HS-27A (cell line): ENCODE measurements at places on chromosomes 2 and 18.

- DNase-seq, result no peak
Measured at GRCh38 chr2:202530038-202530437, 104.7 kb upstream of the FAM117B start.

- no peak for DNase-seq
Measured at GRCh38 chr2:206642075-206643025, at the start of gene FAM237A. Gene FAM237A, plus strand, starts transcription at chr2:206642487. Its CDS starts 1,750 bp downstream, at chr2:206644237.

DNA sequence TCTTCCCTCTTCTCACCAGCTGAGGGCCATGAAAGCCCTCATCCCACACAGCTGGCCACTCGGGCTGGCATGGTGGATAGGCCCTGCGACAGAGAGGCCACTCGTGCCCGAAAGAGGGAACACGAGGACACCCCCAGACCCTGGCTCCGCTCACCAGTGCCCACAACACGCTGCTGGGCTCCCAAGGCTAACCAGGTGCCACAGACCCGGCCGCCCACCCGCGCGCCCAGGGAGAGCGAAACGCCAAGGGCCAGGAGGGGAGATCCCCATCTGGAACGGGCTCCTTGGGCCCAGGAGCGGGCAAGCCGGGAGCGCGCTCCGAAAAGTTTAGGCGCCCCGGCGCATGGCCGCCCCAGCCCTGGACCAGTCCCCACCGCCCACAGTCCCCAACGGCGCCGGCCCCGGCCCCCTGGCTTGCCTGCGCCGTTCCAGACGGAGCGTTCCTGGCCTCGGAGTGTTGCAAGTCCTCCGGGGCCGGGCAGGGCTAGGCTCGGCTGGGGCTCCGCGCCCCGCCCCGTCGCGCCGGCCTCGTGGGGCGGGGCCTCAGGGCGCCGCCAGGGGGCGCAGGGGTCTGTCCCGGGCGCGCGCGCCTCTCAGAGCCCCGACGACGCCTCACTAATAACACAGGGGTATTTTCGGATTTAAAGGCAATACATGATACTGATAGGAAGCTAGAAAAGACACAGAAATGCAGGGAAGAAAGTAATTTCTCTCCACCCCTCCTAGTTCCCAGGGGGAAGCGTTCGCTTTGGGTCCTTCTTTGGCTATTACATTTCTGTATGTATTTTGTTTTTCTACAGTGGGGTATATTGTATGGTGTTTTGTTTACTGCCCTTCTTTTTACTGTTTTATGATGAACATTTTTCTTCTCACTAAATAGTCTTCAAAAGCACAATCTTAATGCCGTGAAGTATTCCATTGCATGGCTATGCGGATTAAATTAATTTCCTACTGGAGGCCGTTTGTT lies at the start of gene TMBIM1:
TMBIM1 (minus strand) TSS at position 456 of the 967 bp plus-strand sequence. CDS start 10,362 bp downstream, outside the sequence.
- DNase-seq, result no peak

DNA sequence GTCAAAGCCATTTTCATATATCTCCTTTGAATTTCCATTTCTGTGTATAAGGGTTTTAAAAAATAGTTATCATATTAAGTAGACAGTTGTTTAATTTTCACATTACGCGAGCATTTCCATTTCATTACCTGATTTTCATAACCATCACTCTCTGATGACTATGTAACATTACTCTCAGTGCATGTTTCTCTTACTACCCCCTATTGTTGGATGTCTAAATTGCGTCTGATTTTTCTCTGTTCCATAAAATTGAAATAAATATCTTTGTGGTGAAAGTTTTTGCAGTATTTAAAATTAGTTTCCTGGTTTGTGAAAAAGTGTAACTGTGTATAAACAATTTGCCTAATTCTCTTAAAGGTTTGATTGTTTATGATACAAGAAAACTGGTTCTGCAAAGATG lies 123.8 kb downstream of the MYO1B start:
- no peak for DNase-seq

- DNase-seq, result no peak
Measured at GRCh38 chr2:150256736-150257135, 230.7 kb downstream of the RND3 start.

DNA sequence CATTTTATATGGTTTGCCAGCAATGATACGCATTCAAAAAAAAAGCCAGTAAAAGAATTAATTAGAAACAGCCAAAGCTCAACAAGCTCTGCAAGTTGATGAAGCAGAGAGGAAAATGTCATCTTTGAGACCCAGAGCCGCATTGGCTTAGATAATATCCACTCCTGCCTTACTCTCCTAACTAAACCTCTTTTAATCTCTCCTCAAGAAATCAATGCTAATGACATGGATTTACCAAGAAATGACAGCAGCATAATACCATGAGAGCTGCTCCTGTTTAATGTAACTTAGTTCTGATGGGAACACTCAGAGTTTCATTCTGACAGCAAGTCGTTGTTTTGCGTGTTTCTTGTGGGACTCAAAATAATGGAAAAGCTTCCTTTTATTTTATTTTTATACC lies 1099.4 kb upstream of the PIK3C3 start:
- no peak for DNase-seq

- no peak for DNase-seq
Measured at GRCh38 chr2:152464851-152465470, 130.0 kb downstream of the FMNL2 start.

DNA sequence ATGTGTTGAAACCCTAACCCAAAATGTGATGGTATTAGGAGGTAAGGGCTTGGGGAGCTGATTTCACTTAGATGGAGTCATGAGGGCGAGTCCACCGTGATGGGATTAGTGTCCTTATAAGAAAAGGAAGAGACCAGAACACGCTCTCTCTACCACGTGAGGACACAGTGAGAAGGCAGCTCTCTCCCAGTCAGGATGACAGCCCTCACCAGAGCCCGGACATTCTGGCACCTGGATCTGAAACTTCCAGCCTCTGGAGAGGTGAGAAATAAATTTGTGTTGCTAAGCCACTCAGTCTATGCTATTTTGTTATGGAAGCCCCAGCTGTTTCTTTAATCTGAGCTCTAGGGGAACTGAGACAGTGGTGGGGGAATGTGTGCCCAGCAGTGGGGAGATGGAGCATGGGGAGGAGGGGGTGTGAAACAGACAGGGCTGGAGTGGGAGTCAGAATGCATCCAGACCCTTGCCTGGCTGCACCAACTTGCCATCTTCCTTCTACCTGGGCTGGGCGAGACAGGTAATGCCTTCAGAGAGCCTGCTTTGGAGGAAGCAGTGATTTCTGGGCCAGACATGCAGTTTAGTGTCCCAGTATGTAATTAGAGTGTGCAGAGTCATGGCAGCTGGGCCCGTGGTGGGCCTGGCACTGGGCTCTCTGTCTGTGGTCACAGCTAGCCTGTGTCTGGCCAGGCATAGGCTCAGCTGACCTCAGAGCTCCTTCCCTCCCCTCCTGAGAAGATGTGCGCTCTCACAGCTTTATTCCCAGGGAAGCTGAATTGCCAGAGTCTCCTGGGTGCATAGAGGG lies 38.1 kb downstream of the RHOB start:
- DNase-seq, result no peak

DNA sequence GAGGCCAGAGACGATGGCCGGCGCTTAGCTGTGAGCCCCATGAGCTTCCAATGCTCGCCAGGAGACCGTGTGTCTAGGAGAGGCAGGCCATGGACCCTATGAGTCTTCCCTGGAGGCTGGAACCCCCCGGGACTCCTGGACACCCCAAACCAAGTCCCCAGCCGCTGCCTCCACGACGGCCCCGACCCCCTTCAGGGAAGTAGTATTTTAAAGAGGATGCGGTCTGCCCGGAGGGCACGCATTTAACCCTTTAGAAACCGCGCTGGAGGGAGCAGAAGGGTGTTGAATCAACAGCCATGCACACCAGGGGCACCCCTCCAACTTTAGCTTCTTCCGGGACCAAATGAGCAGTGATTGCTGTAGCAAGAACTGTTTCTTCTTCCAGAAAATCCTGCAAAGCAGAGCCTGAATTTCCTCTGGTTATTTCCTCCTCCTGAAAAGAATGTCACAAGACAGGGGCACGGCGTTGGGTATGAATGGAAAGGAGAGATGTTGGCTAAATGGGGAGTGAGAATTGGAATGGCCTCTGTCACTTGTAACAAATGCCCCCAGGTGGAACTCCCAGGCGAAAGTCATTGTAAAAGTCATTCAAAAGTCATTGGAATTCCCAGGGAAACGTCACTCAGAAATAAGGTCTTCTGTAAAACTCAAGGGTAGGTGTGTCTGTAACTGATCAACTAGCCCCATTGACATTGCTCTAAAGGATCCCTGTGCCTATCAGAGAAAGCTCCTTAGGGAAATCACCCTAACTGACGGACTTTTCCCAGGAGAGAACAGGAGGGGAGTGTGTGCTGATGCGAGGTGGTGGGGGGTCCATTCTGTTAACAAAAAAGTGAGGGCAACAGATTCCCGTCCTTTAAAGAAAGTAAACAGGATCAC lies 5.8 kb upstream of the GBX2 start:
- no peak for DNase-seq

GRCh38 chr2:164903951-164904350 lies 51.4 kb downstream of the SLC38A11 start:
- DNase-seq, result no peak

GRCh38 chr2:211468877-211469663 lies 912.7 kb downstream of the CPS1 start:
- no peak for DNase-seq

GRCh38 chr2:88198308-88198707 lies 28.2 kb downstream of the THNSL2 start:
- no peak for DNase-seq

DNA sequence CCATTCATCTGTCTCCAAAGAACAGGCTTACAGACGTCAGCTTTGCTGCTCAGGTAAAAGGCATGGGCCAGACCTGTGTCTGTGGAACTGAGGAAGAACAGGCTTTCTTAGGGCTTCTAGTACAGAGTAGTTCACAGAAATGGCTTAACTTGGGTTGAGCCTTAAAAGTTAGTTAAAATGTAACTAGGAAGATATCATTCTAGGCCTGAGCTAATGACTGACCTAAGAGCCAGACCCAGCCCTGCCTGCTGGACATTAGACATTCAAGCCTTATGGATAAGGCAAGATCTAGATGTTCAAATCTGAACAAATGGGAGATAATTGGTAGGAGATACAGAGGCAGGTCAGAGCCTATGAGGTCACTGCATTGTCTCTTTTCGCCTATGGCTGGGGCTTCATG lies 73.9 kb upstream of the SLC14A2 start:
- no peak for DNase-seq

- peak; percentile 19 for DNase-seq
Measured at GRCh38 chr18:2905854-2906703, 59.3 kb downstream of the EMILIN2 start.

- DNase-seq, result no peak
Measured at GRCh38 chr2:208354964-208355381, 51.6 kb upstream of the PTH2R start.

- DNase-seq, result no peak
Measured at GRCh38 chr18:12061685-12062084, 32.0 kb upstream of the ANKRD62 start.

GRCh38 chr2:171889333-171889732 lies 4.7 kb downstream of the SLC25A12 start:
- DNase-seq, result no peak

- DNase-seq, result no peak
Measured at GRCh38 chr2:145304501-145304900, 784.6 kb upstream of the ZEB2 start.

DNA sequence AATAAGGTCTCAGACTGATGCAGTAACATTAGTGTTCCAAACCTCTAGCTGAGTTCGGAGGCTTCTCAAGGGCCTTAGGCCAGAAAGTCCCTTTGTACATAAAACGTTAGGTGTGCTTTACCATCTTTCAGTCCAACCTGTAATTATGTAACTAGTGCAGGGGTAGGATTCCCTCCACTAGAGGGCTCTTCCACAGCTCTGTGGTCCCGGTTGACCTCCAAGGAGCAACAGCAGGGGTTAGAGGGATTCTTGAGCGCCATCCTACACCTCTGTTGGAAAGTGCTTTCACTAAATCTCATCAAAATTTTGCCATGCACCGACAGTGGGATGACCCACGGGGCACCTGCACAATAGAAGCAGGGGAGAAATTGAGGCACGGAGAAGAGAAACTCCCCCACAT lies 155.8 kb upstream of the LRP1B start:
- DNase-seq, result no peak

DNA sequence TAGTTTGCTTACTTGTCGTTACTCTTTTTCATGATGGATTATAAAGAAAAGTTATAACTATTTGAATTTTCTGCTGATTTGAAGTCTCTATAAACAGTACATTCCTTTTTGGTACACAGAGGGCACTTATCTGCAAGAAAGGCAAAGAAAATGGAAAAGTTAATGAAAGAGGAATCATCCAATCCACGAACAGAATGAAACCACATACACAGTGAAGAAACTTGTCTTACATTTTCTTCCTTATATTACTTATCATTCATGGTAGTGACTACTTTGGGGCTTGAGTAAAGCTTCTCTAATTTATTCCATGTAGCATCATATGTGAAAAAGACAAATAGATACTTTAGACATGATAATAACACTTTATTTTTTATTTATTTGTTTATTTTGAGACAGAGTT lies 14.8 kb upstream of the ACTR3 start:
- no peak for DNase-seq

DNA sequence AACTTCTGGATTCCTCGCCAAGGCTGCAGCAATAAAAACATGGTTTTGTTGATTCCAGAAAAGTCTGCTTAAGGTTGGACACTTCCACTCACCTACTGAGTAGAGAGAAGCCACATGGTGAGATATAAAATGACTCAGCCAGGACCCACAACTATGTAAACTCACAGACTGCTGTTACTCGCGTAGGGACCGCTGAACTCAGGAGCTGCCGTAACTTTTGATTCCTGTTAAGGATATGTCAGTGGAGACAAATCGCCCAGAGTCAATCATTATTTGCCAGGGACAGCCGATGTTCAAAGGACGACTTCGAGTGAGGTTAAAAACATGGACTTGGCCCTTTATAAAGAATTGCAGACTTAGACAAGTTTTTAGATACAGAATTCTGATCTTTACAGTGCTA lies 25.6 kb downstream of the CYB5A start:
- DNase-seq, result no peak

DNA sequence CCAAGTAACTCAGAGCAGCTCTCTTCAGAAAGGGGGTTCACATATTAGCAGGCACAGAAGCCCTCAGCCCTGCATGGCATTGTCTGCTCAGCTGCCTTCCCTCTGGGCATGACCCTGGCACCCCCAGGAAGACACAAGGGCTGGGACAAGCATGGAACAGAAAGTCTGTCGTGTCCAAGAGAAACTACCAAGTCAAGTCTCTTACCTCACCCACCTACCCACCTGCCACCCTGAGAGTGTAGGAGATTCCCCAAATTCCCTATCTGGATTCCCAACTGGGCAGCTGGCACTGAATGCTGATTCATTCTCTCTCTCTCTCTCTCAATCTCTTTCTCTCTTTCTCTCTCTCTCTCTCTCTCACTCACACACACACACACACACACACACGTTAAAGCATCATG lies 21.6 kb downstream of the SMAD7 start:
- DNase-seq, result no peak

GRCh38 chr2:48714245-48714644 lies 41.3 kb downstream of the LHCGR start:
- DNase-seq, result no peak

DNA sequence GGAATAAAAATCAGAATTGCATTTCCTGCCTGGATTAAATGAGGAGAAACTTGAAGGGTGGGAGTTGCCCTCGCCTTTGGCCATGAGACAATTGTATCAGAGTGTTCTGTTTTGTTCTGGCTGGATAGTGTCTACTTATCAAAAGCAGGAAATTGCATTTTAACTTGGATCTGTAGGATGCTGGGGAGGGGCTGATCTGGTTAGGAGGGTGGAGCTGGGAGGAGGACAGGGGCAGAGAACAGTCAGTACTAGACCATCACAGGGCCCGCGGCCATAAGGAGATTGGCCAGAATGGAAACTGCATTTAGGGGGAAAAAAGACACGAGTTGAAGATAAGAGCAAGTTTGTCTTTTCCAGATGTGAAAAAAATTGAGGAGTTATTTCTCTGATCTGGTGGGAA lies 199.1 kb upstream of the POU3F3 start:
- no peak for DNase-seq

- no peak for DNase-seq
Measured at GRCh38 chr2:222796413-222797103, 64.3 kb upstream of the ACSL3 start.
